ENCODE measurements at places on chromosomes 7 and 10.

DNA sequence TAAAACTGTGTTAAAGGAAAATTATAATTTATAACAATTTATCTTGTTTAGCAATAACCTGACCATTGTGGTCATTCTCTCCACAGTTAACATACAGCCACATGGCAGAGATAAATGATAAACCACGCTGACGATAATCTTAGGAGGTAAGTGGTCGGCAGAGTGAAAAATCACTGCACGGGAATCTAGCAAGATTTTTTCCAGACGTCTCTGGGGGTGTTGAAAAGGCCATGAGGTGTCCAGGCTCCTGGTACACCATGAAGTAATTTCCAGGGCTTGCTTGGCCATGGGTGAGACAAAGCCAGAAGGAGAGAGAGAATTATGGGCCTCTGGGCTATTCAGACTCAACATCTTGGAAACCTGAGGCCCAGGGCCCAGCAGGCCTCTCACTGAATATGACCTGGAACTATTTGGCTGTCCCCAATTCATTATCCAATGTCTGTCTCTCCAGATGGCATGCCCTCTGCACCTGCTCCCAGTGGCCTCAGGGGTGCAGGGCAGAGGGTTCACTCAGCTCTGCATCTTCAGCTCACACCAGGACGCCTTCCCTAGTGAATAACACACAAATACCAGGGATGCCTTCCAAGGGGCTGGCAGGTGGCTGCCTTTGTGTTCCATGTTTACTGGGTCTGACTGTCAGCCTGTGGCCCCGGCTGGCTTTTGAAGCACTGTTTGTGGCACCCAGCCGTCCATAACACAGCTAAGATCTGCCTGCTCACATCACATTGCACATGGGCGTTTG is 590.4 kb upstream of the PFKP start:
- DNase-seq, result no peak

GRCh38 chr10:24396396-24396795 is 187.5 kb downstream of the KIAA1217 start:
- no peak for DNase-seq

DNA sequence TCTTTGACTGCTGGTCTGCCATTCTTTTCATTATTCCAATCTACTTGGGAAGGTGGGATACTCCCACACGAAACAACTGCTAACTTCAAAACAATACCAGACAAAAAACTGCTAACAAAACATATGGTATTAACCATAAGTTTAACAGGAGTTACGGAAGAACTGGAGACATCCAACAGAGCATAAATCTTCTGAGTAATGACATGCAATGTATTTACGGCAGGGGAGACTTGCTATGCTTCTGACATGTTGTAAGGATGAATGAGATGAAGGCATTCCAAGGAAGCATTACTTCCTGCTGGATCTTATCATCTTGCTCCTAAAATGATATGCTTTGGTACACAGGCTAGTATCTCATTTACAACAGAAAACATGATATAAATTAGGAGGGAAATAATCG is 85.8 kb downstream of the ZNF92 start:
- no peak for DNase-seq

DNA sequence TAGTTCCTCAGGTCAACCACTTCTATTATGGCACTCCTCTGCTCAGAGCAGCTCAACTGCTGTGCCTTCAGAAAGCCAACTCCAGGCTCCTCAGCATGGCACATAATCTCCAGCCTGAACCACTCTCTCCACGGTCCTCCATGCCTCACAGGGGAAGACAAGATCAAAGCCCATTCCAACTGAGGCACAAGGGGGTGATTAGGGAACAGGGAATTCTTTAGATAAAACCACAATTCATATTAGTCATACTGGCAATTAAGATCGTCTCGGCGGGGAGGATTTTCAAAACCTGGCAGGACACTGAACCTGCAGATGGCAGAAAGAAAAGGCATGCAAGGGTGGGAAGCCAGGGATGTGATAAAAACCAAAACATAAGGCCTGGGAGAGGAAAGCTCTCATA is 361.6 kb downstream of the FGFR2 start:
- DNase-seq, result no peak

- DNase-seq, result no peak
Observed at GRCh38 chr7:6392712-6393666, 54.8 kb downstream of the DAGLB start.

DNA sequence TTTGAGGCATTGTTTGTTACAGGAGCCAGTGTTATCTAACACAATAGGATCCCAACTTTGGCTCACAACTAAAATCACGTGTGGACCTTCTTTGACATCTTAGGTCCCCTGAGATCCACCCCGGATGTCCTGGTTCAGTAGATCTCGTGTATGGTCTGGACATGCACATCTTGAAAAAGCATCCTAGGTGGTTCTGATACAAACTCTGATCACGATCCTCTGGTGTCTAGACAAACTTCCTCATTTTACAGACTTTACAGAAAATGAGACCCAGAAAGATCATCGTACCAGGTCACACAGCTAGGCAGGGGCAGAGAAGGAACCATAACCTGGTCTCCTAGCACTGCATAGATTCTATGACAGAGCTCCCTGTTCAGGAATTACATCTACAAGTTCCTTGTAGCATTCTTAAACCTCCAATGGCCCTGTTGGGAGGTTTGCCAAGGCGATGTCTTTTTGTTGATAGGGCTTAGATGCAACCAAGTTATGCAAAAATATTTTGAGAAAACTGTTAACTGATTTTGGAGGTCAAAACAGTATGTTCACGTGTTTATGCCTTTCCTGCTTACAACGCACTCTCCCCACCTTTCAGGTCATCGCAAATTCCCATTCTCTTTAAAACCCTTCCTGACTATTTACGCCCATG is 30.8 kb upstream of the CHST15 start:
- no peak for DNase-seq

- DNase-seq, result no peak
Observed at GRCh38 chr7:5541087-5541992, 117.7 kb upstream of the TNRC18 start.

DNA sequence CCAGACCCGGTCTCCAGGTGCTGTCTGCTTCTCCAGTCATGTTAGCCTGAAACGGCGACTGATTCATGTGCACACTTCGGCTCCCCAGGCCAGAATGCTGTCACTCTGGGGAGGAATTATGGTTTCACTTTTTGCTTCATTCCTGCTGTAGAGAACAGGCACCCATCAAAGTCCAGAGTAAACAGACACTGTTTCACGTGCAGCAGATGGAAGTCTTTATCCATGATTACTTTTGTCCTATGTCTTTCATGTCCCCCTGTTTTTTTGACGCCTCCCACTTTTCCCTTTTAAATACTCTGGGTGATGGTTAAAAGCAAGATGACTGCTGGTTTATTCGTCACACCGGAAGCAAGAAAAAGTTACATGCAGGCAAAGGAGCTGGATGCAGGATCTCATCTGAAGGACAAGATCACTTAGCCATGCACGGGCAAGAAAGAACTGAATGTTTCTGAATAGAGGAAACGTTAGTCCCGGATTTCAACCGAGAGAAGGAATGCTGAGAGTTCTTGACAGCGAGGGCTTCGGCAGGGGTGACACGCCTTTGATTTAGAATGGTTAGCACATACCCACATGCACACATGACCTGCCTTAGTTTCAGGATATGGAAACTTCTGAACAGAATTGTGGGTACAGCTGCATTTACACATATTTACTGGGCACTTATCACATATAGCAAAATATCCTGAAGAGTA is 250.0 kb upstream of the KLF6 start:
- no peak for DNase-seq

GRCh38 chr10:3761021-3761686 is 23.9 kb downstream of the KLF6 start:
- DNase-seq, result no peak

DNA sequence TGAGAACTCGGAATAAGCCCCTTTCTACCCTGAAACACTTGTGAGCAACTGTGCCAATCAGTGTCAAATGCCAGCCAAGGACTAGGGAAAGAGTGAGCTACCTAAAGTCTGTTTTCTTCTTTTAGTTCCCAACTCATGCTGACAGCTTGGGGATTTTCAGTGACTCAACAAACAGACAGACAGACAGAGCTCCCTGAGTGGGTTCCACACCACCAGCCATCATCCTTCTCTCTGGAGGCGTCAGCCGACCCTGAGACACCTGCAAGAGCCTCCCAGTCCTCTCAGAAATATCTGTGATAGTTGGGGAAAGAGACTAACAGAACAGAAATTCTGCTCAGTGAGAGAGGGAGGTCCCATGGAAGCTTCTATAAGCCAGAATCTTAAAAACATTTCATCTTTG is 49.5 kb downstream of the GATA3 start:
- DNase-seq, result no peak

DNA sequence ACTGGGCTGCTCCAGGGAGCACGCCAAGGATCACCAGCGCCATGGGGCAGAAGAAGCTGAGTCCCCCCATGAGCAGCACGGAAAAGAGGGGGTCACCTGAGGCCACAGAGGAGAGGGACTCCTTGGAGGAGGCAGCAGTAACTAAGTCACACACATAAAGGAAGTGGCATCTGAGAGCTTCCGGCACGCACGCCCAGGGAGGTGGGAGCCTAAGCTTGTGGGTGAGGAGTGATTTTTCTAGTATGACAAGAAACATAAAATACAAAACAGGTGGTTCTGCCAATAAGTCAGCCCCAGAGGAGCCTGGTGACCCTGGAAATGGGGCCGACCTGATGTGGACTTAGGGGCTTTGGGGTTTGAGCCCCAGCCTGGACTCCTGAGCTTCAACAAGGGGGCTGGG is 60.8 kb downstream of the CARD11 start:
- DNase-seq, result no peak

DNA sequence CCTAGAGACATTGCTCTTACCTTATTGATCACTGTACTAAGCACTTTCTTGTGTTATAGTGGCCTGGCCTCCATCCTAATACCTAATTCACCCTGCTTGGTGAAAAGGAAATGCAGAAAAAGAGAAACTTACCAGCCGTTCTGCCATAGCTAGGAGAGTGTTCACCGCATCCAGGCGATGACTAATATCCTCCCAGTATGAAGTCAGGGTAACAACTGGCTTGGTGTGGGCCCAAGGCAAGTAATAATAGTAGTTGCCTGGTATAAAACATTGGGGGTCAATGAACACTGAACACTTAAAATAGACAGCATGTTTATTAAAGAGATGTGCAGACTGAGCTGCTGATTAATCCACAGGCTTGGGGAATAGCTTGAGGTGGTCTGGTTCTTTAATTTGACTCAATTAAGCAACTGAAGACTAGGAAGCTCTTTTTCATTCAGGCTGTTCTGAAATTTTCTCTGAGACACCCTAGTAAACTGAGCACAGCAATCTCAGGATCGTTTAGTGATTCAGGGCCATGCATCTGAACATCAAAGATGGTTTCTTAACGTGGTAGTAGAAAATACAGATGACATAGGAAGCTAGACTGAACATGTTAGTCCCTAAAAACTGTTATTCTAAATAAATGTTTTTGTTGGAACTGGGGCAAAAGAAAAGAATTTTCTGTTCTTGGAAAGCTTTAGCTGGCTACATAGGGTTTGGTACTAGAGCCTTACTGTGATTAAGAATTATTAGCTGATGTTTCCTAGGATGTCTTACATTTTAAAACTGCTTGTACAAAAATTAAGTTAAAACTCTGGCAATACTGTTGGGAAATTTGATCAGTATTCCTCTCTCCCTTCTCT is 102.2 kb downstream of the MYOF start:
- DNase-seq, result no peak

DNA sequence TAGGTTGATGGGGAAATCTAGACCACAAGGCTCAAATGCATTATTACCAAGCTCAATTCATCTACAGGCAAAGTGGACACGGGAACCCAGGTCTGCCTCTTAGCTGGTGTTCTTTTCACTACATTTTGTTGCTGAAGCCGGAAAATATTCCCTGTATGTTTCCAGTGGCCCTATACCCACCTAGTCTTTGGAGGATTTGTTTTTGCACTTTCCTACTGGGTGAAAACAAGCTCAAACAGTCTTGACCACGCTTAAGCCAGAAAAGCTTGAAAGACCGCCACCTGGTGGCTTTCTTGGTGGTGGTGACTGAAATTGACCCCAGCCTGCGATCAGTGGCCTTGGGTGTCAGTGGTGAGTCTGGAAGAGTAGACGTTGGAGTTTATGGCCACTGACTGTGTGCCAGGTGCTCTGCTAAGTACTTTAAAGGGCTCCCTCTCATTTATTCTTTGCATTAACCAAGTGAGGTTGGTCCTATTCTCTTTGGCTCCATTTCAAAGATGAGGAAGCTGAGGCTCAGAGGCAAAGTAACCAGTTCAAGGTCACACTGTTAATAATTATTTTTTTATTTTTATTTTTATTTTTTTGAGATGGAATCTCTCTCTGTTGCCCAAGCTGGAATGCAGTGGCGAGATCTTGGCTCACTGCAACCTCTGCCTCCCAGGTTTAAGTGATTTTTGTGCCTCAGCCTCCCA is 11.1 kb upstream of the CRTAC1 start:
- DNase-seq, result no peak

DNA sequence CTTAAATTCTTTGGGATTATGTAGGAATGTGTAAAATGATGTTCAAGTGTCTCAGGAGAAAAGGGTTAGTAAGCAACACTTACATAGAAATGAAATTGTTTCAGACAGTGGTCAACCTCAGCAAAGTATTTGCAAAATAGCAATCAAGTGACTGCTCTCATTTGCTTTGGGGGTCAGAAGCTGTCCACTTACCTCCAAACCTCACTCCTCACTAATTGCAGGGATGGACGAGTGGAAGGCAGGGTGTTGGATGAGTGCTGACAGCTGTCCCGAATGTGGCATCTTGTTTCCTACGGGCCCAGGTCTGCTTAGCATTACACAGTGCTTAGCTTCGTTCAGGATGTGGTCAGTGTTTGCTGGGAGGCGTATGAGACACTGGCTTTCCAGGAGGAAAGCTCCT is 437.0 kb downstream of the SUGCT start:
- no peak for DNase-seq

DNA sequence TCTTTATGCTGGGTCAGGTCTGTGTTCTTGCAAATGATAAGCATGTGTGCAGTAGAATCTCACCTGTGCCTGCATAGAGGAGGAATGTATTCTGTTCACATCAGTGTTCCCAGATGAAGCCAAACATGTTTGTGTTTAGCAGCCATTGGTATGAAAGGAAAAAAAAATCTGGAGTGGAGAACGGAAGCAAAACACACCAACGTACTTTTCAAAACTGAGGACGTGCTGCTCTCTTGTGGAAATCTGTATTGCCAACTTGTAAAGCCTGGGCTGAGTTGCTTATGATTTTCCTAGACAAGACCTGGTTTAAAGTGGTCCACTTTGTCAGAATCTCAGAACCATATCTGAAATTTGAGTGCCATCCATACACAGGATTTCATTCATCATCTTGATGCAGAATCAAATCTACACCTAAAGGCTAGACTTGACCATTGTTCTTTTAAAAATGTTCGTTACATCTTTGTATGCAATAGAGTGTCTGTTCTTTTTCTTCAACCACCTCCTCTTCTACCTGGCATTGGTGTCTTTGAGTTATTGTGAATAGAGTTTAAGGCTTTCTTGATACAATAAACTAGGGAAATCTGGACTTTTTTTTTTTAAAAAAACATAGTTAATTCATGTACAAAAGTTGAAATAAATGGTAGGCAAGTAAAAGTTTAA is 367.7 kb downstream of the PHF14 start:
- DNase-seq, result no peak

Data from cortex of kidney (tissue), 1 donor.